PC-9 (cell line): ENCODE measurements at places on chromosomes 1 and 21. TPM values are rescaled to one million over a fixed set of nuclear protein-coding genes. Genes with fewer than 3 reads are reported as not detected.

GRCh38 chr21:31136891-31137290, 98.6 kb upstream of the KRTAP19-8 start:
- DNase-seq, result no peak

SMIM1 gene
- 5.9 and 13.2 TPM in 2 replicates for total RNA-seq

FCGR3A gene
- total RNA-seq, result not detected in 2 replicates

GRCh38 chr1:68370101-68370915, 79.4 kb downstream of the RPE65 start:
- no peak for DNase-seq

- no peak for DNase-seq
These were observed 73.8 kb upstream of the SSX2IP start for GRCh38 chr1:84763912-84764680.

- no peak for DNase-seq
These were observed 114.6 kb upstream of the DUSP10 start for GRCh38 chr1:221856228-221857093.

GRCh38 chr1:98732985-98733781, 71.7 kb downstream of the SNX7 start:
- no peak for DNase-seq

DNA sequence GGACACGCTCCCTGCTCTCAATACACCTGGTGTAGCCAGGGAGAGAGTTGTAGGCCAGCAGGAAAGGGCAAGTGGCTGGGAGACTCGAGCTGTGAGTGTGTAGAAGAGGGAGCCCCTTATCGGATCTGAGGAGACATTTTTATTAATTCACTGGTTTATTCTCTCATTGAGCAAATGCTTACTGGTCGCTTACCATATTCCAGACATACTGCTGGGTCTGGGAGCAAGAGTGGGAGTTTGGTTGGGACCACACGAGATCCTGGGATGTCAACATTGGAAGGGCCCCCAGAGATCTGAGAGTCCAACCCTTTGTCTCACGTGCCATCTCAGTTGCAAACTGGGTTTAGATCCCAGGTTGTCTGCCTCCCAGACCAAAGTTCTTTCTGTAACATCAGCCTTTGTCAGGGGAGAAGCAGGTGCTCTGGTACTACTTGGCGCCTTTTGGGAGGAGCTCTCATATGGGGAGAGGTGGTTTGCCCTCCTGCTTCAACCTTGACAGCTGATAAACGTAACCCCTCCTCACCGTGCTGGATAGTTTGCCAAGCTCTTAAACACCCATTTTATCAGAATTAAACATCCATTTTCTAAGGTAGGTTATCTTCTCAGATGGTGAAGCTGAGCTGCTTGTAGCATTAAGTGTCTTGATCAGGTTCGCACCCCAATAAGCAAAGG, 742 bp downstream of the TMEM222 start:
- DNase-seq, result no peak

GSTM1 gene
- not detected in 2 replicates for total RNA-seq

MAP3K7CL gene
- 0.37 and 0.50 TPM in 2 replicates for total RNA-seq

TEKT2 gene
- 1.1 TPM in 1 of 2 replicates, not detected in the other for total RNA-seq

DNA sequence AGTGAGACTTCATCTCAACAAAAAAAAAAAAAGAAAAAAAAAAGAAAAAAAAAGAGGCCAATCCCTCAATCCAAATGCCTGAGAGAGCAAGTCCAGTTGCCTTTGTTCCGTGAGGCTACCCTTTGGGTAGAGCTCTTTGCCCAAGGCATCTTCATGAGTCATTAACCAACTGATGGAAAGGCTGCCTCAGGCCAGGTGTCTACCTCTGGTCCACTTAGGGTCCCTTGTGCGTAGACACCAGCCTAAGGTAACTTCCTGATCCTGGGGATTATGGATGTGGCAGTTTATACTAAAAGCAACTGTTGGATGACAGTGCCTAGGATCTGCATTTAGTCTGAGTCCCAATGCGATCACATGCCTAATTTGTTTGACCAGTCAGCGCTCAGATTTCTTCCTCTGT, 20.7 kb upstream of the ZNF326 start:
- peak; percentile 99 for DNase-seq

ORC1 gene
- total RNA-seq, result 17.6 and 21.2 TPM in 2 replicates

SPAG17 gene
- total RNA-seq, result not detected in 2 replicates

DNA sequence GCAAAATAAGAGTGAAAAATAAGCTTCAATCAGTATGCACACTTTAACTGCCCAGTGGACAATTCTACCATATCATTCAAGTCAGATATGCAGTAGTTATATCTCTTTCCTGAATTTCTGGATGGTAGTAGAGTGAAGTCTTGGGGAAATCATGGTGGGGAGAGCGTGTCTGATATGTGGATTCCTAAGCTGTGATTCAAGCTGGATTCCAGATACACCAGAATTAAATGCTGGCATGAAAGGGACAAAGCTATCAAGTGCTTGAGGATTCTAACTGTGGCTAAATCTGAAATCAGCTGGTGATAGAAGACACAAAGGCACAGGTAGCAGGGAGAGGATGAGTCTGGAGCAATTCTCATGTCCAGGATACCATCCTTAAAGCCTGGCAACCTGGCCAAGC, 323.5 kb downstream of the DUSP10 start:
- DNase-seq, result no peak

- no peak for DNase-seq
These were observed 13.9 kb downstream of the ARID4B start for GRCh38 chr1:235313931-235314678.

DNA sequence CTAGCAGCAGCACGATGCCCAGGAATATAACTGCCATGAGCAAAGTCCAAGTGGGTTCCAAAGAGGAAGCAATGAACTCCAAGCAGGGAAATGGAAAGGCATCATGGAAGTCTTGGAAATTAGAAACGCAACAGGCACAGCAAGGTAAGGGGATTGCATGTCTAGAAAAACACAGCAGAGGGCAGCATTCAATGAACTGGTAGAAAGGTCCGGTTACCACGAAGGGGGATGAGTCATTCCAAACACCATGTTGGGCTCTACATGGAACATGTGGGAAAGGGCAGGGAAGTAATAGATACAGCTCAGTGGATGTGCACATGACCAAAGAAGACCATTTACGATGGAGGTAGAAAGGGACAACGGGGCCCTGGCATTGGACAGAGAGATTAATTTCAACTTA, 36.4 kb downstream of the RXRG start:
- no peak for DNase-seq

ATP1A4 gene
- total RNA-seq, result not detected in 2 replicates

DNA sequence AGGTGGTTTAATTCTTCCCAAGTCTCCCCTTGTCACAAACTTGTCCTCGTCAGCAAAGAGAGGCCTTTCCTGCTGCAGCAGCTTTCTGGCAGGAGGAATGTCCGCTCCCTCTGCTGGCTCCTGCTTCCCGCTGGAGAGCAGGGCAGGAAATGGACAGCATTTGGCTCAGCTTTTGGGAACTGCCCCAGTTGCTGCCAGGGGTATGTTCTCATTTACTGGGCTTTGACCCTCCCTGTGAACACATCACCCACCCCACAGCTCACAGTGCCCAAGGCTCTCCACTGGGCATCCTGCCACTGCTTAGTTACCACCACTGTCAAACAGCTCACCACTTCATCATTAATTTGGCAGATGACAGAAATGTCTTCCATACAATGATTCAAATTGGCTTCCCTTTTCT, 75.4 kb downstream of the MRPL37 start:
- DNase-seq, result no peak

GRCh38 chr1:159999204-159999603, 32.6 kb downstream of the PIGM start:
- peak; percentile 20 for DNase-seq

CELA2A gene
- total RNA-seq, result not detected in 2 replicates

GRCh38 chr21:33030633-33031032, 4.9 kb downstream of the OLIG2 start:
- DNase-seq, result no peak

- no peak for DNase-seq
These were observed 11.5 kb upstream of the LAPTM5 start for GRCh38 chr1:30768830-30769718.

- no peak for DNase-seq
These were observed 100.5 kb upstream of the S1PR1 start for GRCh38 chr1:101136271-101136670.

SLC50A1 gene
- total RNA-seq, result 54.9 and 67.6 TPM in 2 replicates

ANGEL2 gene
- total RNA-seq, result 35.4 and 42.6 TPM in 2 replicates

ERICH3 gene
- not detected in 2 replicates for total RNA-seq

DNA sequence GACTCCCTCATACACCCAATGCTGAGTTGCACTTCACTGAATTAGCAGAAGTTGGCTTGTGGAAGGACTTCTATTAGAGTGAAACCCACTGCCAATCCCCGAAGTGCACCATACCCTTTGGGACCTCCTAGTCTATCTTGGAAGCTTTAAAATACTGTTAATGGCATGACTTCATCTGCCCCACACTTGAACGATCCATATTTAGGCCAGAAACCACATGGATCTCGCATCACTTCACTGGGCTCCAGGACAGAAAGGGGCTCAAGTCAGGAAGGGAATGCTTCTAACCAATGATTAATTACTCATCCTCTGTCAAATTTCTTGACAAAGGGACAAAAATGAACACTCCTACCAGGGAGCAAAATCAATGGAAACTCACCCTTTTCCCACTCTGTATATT, 69.1 kb downstream of the BCAR3 start:
- no peak for DNase-seq

GRCh38 chr1:175635092-175635491, 108.3 kb downstream of the TNR start:
- no peak for DNase-seq

LYPLAL1 gene
- 39.3 and 57.0 TPM in 2 replicates for total RNA-seq

SPATA46 gene
- total RNA-seq, result not detected in 2 replicates

DNA sequence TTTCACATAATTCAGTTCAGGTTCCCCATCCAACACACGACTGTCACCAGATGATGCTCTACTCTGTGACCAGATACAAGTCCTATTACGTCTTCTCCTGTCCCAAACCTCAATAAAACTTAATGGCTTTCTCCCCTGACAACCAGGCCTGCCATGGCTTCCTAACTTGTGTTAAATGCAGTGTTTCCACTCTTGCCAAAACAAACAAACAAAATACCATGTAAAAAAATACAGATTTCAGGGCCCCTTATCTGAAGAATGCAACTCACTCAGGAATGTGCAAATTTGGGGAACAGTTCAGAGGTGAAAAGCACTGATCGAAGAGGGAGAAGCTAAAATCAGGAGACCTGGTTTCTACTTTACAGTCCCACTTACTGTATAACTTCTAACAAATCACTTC, 863 bp upstream of the NUF2 start:
- no peak for DNase-seq

OR2L2 gene
- total RNA-seq, result 0.10 and 0.13 TPM in 2 replicates
